ENCODE measurements at places on chromosomes 11 and 22. TPM values are rescaled to one million over a fixed set of nuclear protein-coding genes. Genes with fewer than 3 reads are reported as not detected.

The RAB36 gene
- total RNA-seq, result 1.3 TPM

The CD6 gene
- 1.2 TPM for total RNA-seq

The CAPRIN1 gene
- total RNA-seq, result 102 TPM

The DNAJC24 gene
- 14.4 TPM for total RNA-seq

The TSSC4 gene
- total RNA-seq, result 45.7 TPM

The MCAT gene
- 10.4 TPM for total RNA-seq

The DEUP1 gene
- not detected for total RNA-seq

The ZBTB44 gene
- total RNA-seq, result 37.5 TPM

The FAM83F gene
- 2.4 TPM for total RNA-seq

The C11orf65 gene
- 0.94 TPM for total RNA-seq

The MIOX gene
- total RNA-seq, result not detected

The PNPLA5 gene
- not detected for total RNA-seq

The MMP3 gene
- not detected for total RNA-seq

The DSCAML1 gene
- total RNA-seq, result 0.76 TPM

The KRTAP5-11 gene
- total RNA-seq, result not detected

The TSPAN32 gene
- total RNA-seq, result 15.0 TPM

The ABCG4 gene
- total RNA-seq, result 1.8 TPM

The MRGPRX3 gene
- not detected for total RNA-seq

- no peak for DNase-seq
Measured at GRCh38 chr11:111408789-111409727, 30.0 kb upstream of the POU2AF1 start.

GRCh38 chr22:46114518-46115387 is 35.6 kb upstream of the PPARA start:
- no peak for DNase-seq

DNA sequence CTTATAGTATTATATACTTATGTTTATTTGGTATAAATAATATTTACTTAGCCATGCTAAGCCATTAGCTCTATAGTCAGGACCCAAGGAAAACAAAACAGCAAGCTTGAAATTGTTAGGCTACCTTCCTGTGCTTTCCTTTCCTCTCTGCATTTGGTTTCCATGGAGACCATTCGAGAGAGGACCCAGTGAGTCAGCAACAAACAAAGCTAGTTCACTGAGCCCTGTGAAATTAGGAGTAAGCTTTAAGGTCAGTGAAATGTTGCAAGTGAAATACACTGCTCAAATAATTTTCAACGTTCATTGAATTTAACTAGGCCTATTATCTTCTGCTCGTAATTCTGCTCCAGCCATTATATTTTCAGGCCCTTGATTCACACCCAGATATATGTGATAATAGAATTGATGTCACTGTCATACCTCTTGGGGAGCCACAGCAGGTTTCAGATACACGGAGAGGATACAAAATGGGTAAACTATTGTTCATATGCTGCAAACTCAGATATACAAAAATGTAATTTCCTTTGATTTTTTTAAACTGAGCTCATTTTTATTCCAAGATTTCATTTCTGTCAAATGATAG is 9.1 kb upstream of the OR10D3 start:
- no peak for DNase-seq

DNA sequence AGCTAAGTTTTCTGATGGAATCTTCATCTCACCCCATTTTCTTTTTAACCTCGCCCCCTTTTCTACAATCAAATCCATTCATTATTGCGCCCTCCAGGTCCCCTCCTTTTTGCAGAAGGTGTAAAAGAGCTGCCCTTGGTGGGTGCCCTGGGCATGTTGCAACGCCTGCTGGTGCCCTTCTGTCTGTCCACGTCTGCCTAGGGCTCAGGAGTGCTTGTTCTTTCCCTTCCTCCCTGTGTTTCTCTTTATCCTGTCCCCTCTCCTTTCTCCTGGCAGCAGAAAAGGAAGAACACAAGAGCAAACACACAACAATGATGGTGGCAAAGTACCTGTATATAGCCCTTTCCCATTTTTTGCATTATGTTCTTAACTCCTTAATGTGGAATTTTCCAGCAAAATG is 6.2 kb upstream of the TLCD5 start:
- no peak for DNase-seq

GRCh38 chr11:2222451-2222850 is 47.9 kb downstream of the ASCL2 start:
- no peak for DNase-seq

DNA sequence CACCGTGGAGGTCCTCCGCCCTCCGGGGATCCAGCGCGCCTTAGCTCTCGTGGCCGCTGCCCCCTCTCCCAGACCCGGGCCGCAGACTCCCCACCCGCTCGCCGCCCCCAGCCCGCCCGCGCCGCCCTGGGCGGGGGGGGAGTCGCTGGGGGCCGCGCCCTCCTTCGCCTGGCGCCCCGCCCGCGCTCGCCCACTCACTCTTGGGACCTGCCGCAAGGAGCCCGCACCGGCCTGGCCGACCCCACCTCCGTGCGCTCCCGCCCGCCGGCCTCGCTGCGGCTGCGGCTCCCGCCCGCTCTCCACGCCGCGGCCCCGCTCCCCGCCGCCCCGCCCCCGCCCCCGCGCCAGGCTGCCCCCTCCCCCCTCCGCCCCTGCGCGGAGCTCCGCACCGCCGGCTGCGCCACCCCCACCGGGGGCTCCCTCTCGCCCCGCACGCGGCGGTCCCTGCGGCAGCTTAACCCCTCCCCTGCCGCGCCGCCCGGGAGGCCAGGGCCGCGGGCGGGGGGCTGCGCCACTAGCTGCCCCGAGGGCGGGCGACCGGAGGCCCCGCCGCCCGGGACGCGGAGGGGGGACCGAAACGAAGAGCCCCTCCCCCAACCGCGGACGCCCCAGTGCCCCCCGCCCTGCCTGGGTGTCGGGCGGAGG is 724 bp upstream of the RASGRP2 start:
- DNase-seq, result peak; percentile 36

- no peak for DNase-seq
Measured at GRCh38 chr11:44424841-44425240, 114.9 kb upstream of the ALX4 start.

- no peak for DNase-seq
Measured at GRCh38 chr11:102940714-102941588, 14.6 kb downstream of the MMP13 start.

DNA sequence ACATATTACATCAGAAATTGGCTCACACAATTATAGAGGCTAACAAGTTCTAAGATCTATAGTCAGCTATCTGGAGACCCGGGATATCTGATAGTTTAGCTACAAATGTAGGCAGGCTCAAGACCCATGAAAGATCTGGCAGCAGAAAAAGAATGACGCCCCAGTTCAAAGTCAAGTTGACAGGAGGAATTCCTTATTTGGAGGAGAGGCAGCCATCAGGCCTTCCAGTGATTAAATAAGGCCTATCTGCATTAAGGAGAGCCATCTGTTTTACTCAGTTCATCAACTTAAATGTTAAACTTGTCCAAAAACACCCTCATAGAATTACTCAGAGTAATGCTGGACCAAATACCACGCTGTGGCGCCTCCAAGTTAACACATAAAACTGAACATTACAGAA is 1402.6 kb downstream of the FAM181B start:
- DNase-seq, result no peak

DNA sequence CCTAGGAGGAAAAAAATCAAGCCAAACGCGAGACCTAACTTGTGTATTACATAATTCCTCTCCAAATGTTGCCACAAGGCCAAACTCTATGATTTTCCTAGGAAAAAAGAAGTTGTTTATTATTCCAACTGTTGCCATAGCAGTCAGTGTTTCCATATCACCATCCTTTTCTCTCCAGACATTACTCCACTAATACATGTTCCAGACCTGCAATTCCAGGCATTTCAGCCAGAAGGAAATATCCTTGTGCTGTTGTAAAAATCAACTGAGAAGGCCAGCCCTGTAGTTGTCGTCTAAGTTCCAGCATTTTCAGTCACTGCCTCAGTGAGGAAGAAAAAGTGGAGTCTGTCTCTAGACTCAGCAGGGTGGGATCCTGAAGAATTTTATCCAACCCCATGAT is 33.1 kb upstream of the PAMR1 start:
- no peak for DNase-seq

DNA sequence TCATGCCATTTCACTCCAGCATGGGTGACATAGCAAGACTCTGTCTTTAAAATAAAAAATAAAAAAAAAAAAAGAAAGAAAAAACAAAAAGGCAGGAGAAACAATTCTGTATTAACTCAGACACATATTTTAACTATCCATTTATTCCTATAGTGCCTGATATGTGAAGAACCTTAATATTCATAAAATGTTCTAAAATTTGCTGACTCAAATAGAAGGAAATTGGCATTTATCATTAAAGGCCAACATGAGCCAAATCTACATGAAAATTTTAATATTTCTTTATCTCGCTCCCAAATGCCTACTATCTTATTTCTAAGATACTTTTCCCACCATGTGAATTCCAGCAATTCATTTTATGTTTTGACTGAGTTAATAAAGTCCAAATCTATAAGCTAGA is 18.9 kb downstream of the PITPNB start:
- no peak for DNase-seq

DNA sequence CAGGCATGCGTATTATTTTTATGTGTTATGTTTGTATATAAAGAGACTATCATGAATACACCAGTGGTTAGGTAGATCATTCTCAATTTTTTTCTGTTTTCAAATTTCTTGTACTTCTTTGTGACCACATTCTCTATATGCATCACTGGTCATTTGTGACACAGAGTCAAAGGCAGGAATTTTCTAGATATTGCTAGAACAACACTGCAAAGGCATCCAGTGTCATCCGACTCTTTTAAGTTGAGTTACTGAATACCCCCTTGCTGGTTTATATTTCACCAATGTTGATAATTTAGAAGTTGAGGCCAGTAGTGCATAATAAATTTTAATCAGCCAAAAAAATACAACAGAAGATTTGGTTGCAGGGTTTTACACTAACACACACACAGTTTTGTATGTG is 351.8 kb downstream of the CASP12 start:
- no peak for DNase-seq

Data from left cardiac atrium (tissue), 4 donors.